ENCODE measurements at places on chromosomes 16 and 17.

GRCh38 chr17:51224402-51225262, 35.2 kb downstream of the MBTD1 start:
- DNase-seq, result no peak

DNA sequence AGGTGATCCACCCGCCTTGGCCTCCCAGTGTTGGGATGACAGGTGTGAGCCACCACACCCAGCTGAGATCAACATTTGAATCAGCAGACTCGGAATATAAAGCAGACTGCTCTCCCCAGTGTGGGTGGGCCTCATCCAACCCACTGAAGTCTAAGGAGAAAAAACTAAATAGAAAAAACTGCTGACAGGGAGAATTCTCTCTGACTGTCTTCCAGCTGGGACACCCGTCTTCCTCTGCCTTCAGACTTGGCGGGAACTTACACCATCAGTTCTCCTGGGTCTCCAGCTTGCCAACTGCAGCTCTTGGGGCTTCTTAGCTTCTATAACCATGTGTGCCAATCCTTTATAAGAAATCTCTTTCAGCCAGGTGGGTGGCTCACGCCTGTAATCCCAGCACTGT, 90.7 kb downstream of the MRM3 start:
- DNase-seq, result no peak

DNA sequence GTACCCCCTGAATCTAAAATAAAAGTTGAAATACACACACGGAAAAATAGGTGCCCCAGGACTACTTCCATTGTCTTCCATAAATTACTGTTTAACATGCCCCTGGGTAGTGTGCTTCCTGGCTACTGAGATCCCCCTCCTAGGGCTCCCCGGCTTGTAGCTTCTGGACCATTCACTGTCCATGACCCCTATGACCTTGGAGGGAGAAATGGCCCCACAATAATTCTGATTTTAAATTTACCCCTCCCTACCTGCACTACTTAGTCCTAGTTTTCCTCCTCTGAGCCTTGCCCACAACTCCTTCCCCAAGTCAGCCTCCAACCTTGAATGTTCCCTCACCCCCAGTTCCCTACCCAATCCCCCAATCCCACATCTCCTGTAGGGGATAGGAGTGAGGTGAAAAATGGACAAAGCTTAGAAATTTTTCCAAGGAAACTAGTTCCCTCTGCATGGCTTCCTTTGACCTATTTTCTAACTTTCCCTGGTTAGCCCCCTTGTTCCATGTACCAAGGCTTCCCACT, 9.5 kb upstream of the MSL1 start:
- DNase-seq, result no peak

DNA sequence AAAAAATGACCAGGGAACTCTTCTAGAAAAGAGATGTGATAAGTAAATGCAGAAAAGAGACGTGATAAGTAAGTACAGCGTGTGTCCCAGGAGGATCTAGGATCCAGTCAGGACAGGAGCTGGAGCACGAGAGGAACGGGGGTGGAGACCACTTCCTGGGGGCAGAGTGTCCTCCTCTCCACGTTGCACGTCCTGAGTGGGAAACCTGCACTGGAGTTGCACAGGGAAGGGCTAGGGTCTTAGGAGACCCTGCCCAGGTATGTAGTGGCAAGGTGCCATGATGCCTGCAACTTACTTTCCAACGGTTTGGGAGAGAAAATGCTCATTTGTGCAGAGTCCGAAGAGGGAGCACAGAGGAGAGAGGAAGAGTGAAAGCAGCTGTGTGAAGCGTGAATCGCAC, 55.8 kb downstream of the RNF213 start:
- no peak for DNase-seq

- no peak for DNase-seq
These were observed 524 bp downstream of the EFTUD2 start for GRCh38 chr17:44898768-44899073.

GRCh38 chr16:66754211-66754610, 2.8 kb upstream of the DYNC1LI2 start:
- no peak for DNase-seq
